Stimulated activated CD4-positive, alpha-beta T cell treated with anti-CD3 and anti-CD28 coated beads, Interleukin-4, amount 100 ng/mL, for 24 hours (primary cell): ENCODE measurements at places on chromosomes 6 and 20.

DNA sequence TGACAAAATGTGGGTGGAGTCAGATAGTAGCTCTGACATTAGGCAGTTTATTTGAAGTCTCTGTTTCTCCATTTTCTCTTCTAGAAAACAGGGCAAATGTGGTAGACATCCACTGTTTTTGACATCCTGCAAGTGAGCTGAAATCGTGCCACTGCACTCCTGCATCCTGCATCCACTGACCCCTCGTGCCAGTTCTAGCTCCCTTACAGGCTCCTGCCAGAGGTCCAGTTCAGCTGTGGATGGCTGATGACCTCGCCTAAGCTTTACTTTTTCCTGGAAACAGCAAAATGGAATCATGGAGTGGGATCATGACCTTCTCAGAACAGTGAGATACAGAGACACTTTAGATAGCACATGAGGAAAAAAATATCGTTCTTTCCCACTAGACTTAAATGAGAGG, 58.5 kb downstream of the TULP4 start:
- DNase-seq, result no peak

DNA sequence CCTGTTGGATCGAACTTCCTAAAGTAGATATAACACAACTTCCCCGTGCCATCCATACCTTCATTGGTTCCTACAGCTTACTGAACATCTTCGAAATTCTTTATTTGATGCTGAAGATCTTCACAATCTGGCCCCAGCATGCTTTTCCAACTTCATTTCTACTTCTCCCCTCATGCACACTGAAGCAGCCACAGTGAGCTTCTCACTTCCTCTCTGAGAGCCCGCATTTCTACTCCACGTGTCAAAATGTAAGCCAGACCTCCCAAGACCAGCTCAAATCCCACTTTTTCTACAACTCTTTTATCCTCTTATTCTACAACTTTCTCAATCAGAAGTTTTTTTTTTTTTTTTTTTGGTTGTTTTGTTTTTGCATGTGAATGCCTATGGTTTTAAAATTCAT, 254.7 kb downstream of the GMPR start:
- DNase-seq, result no peak

GRCh38 chr6:90739802-90740201, 152.9 kb upstream of the MAP3K7 start:
- no peak for DNase-seq

DNA sequence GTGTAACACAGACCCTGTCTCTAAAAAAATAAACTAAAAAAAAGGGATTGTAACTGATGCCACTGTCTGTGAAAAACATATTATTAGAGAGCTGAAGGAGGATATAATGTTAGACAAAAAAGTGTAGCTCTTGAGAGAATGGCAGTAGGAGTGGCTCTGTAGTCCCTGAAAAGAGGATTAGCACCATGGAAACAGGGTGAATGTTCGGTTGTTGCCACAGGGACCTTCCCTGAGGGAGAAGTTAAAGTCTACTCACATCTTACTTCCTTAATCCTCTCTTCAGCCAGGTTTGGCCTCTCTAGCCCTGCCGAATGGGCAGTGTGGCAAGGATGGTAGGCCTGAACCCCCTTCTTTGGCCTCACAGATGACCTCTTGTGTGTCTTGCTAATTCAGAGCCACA, 12.1 kb downstream of the SCAND1 start:
- no peak for DNase-seq

GRCh38 chr6:3902871-3903648, 53.9 kb downstream of the FAM50B start:
- DNase-seq, result no peak

DNA sequence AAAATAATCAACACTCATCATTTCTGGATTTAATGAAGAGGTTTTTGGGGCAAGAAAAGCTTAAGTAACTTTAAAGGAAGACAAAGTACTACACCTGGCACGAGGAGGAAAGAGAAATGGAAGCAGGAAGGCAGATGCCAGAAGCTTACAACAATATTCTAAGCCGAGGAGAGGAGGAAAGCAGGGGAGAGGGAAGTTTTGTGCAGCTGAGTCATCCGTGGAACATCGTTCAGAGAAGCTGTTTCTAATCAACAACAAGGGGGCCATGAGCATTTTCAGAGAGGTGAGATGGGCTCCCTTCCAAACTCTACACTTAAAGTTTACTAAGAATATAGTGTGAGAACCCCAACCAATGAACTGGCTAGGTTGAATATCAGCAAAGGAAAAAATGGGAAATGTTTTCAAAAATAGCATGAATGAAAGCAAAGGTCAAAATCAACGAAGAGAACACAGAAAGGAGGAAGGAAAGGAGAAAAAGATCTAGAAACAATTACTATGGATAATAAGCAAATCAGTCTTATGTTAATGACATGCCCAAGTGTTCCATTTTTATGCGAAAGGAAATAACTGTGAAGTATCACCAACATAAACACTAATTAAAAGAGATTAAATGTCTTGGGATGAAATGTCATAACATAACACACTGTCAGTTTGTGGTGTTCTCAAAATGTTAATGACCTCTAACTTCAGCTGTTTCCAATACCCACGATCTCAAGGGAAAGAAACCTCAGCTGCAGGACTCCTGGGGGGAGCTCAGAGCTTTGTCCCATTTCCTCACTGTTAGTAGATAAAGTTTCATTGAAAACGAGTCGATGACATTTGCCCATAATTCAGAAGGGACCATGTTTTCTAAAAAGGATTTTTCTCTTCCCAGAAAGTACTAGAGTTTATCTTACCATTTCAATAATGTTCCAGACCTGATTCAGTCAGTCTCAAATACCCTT, 203.4 kb upstream of the STXBP5 start:
- DNase-seq, result no peak
